Thyroid gland (tissue), 4 donors: ENCODE measurements at places on chromosomes 5 and 9. TPM values are rescaled to one million over a fixed set of nuclear protein-coding genes. Genes with fewer than 3 reads are reported as not detected.

DNA sequence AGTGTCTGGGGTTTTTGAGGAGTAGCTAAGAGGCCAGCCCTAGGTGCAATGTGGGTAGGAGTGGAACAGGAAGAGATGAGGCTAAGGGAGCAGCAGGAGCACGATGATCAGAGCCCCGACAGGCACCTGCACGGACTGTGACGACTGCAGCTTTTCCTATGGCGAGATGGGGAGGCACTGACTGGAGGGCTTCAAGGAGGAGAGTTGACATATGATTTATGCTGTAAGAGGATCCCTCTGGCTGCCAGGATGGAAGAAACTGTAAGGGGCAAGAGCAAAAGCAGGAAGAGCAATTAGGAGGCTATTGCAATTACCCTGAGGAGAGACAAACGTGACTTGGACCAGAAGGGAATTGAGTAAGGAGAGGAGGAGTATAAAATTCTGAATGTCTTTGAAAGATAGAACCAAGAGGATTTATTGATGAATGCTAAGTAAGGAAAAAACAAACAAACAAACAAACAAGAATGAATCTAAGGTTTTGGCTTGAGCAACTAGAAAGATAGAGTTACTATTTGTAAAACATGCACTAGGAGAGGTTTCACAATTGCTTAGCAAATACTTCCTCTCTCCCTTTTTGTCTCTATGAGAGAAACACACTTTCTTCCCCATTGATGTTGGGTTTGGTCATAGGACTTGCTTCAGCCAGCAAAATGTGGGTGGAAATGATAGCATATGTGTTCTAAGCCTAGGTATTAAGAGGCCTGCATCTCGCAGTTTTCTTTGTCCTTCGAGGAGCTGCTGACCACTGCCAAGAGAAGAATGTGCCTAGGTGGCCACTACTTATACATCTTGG is 32.9 kb downstream of the TRPC7 start:
- DNase-seq = no peak

Gene FRMD3
- total RNA-seq = 15.9 TPM

DNA sequence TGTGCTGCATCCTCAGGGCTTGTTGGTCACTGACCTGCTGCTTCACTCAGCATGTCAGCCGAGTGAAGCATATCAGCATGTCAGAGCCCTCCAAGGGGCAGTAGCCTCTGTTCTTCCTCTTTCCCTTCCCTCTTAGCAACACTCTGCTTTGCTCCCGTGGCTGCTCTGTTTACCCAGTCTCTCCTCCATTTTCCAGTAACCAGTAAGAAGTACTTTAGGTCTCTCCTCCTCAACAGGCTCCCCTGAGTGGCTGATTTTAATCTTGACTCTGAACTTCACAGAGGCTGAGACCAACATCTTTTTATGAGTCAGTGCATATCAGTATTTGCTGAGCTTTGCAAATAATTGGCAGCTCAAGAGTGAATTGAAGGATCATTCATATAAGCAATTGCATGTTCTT is 18.6 kb upstream of the ADRB2 start:
- DNase-seq = peak; percentile 26

GRCh38 chr9:33082538-33083326 is 6.3 kb upstream of the SMU1 start:
- DNase-seq = no peak

DNA sequence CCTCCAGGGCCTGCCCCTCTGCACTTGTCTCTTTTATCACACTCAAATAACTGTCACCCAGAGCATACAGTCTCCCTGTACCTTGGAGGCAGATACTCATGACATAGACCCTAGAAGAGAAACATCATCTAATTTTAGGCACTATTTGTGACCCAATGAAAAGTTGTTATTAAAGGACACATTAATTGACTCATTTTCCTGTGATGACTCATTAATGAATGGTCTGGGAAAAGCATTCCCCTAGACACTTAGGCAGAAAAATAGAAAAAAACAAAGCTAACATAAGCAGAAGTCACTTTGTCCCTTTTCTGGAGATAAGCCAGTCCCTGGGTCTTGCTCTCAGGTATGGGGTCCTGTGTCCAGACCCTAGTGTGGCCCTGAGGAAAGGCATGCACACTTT is 15.0 kb downstream of the TRPC7 start:
- no peak for DNase-seq

GRCh38 chr5:317086-317811 is 4.3 kb upstream of the AHRR start:
- DNase-seq = no peak

DNA sequence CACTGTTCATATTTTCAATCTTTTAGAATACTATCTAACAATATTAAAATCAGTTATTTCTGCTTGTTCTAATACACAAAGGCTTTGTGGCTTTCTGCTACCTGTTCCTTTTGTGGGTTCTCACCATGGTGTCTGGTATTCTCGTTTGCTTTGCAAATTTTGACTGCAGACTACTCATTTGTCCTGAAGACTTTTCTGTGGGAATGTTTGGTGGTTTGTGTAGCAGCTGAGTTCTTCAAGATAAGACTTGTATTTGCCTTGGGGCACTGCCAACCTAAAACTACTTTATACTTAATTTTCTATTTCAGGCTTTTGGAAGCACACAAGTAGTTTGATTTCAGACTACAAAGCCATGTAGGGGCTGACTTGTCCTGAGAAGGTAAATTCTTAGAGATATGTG is 11.1 kb downstream of the IL33 start:
- DNase-seq = peak; percentile 20

Gene FOXD4L4
- total RNA-seq = 0.33 TPM

DNA sequence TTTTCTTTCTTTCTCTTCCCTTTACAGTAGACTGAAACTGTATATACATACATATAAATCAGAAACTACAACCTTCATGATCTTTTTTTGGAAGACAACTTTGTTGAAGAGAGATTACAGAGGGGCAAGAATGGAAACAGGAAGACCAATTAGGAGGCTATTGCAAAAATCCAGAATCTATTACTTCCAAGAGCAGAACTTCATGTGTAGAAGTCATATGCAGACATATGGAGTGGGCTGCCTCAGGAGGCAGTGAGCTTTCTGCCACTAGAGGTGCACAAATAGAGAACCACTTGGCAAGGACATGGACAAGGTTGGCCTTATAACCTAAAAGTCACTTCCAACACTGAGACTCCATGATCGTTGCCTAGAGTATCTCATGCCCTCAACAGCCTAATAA is 157.8 kb upstream of the NR4A3 start:
- DNase-seq = no peak

DNA sequence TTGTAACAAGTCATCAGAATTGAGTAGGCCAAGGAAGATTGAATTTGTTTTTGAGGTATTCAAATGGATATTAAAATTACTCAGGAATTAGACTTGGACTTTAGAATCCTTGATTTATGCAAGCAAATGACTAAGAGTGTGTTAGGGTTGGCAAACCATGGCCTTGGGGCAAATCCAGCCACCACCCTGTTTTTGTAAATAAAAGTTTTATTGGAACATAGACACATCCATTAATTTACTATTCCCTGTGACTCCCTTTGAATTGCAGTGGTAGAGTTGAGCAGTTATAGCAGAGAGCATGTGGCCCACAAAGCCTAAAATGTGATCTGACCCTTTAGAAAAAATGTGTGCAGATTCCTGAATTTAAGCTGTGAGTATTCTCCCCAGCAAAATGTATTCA is 115.6 kb downstream of the WDR70 start:
- no peak for DNase-seq

- DNase-seq = no peak
These were observed 167.5 kb upstream of the KLF9 start for GRCh38 chr9:70581955-70582350.
